Suprapubic skin (tissue), 4 donors: ENCODE measurements at places on chromosomes 7 and 10.

- DNase-seq = peak; percentile 68
These were observed 4.8 kb downstream of the UPK3B start for GRCh38 chr7:76514926-76515771.

DNA sequence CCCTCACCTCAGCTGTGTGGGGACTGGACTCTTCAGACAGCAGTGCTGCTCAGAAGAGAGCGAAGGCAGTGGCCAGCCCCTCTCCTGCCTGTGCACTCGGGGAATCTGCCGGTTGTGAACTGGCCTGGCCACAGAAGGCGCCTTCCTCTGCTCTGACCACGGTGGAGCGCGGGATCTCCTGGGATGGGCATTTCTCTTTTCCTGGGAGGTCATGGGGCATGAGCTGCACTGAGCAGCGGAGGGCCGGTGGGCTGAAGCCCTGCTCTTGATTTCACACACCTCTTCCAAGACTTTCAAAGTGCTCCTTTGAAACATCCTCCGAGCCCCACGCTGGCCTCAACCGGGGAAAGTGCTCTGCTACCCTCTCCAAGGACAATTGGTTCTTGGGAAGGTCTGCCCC lies 125.6 kb upstream of the FAM20C start:
- DNase-seq = no peak

- DNase-seq = no peak
These were observed 15.4 kb upstream of the FKBP9 start for GRCh38 chr7:32941681-32942414.

DNA sequence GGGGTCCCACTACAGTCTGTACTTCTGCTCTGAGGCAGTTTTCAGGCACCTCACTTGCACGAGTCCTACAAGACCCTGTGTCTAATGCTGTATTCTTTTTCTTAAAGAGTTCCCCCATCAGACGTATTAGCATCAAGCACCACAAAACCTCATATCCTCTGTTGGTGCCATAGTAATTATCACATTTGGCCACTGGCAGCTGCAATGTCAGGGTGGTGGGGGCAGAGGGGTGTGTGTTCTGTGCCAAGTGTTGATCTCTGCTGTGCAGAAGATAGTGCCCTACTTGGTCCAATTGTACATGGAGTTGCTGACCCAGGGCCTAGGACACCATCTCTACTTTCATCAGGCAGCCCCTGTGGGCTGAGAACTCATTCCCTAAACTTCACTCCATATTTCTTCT lies 20.0 kb upstream of the JAZF1 start:
- no peak for DNase-seq
